Fibroblast of skin of left biceps (primary cell): ENCODE measurements at places on chromosomes 6 and 20.

GRCh38 chr20:38685853-38686473 is 38.3 kb upstream of the SLC32A1 start:
- no peak for DNase-seq

GRCh38 chr20:22581437-22582385 is 2.7 kb downstream of the FOXA2 start:
- no peak for DNase-seq

GRCh38 chr6:98920904-98921431 is 26.8 kb downstream of the FBXL4 start:
- DNase-seq = no peak

- DNase-seq = no peak
Measured at GRCh38 chr20:7610681-7611080, 329.6 kb downstream of the HAO1 start.

- no peak for DNase-seq
Measured at GRCh38 chr6:141443668-141444289, 688.9 kb upstream of the GJE1 start.

- no peak for DNase-seq
Measured at GRCh38 chr6:150711584-150712504, 112.2 kb downstream of the PLEKHG1 start.

DNA sequence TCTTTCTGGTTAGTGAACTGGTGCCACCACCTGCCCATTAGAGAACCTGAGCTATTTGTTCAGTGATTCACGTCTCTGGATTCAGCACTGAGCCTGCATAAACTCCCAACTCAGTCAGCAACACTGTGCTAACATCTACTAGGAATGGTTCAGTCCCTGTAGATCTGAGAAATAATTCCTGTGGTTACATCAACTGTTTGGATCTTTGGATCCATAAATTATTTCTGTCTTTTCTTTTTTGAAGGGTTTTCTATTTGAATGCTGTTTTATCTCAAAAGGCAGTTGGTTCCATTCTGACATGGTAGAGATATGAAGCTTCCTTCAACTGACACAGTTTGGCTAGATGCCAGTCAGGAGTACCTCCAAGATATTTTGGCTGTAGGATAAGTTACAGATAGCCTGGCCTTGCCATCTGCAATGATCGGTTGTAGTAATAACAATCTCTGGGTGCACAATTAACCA is 125.9 kb downstream of the TRMT11 start:
- peak; percentile 12 for DNase-seq

DNA sequence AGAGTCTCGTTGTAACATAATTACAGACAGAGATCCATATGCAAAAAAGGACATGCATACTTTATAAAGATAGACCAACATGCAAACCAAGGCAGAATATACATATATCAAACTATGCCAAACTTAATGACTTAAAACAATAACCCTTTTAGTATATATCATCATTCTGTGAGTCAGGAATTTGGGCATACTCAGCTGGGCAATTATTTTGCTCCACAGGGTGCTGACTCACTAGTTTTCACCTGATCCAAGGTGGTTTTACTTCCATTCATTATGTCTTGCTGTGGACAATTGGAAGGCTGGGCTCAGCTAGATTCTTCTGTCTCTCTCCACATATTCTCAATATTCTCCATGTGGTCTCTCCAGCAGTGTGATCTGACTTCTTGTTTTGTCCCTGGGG is 41.2 kb upstream of the RNF146 start:
- no peak for DNase-seq

DNA sequence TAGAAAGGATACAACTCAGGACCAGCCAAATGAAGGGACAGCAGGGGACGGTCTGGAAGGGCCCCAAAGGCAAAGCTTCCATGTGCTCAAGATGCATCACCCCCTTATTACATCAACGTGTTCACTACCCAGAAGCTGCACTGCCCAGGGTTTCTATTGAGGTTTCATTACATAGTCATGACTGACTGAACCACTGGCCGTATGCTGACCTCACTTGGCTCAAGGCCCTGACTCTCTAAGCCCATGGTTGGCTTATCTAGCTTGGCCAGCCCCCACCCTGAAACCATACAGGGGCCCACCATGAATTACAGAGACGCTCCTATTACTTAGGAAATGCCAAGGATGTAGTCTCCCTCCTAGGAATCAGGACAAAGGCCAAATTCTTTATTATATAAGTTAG is 179.4 kb downstream of the FOXC1 start:
- no peak for DNase-seq

DNA sequence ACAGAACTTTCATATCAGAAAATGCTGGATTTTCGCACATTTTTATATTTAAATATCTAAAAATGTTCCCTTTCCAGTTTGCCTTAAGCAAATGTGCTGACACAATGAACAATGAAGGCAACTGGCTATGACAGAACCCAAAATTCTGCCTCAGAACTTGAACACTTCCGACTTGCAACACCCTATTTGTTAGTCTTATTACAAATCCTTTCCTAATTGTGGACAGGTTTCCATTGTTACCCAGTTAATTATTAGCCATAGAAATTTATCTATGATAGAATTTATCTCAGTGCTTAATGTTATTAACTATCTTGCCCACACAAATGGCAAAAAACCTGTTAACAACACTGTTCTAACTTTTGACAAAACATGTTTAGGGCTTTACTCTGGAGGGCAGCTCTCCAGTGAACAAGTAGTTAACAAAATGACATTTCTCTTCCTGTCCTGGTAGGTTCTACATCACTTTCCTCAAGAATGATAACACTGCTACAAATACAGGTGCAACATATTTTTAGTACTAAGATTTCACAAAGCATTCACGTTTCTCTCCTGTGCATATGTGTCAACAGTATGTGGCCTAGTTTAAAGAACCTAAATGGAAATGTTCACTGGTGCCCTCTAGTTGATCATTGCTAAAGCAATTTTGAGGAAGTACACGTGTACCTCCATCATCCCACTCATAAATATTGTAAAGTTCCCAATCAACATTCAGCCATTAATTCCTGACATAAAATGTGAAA is 58.4 kb downstream of the HIVEP2 start:
- no peak for DNase-seq

DNA sequence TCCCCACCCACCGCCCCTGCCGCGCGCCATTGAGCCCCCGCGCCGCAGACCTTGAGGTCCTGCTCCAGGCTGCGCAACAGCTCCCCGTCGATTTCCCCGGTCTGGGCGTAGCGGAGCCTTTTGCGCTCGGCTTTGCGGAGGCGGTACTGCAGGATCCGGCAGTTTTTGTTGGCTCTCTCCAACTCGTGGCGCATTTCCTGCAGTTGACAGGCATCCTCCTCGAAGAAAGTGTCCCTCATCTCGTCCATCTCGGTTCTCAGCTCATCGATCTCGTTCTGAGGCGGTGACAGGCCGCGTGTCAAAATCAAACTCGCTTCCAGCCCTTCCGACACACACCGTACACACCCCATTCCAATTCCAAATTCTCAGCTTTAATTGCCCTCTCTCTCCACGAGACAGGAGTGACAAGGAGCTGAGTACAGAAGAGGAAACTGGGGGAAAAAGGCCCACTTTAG is 4.3 kb downstream of the MTCL3 start:
- DNase-seq = no peak

DNA sequence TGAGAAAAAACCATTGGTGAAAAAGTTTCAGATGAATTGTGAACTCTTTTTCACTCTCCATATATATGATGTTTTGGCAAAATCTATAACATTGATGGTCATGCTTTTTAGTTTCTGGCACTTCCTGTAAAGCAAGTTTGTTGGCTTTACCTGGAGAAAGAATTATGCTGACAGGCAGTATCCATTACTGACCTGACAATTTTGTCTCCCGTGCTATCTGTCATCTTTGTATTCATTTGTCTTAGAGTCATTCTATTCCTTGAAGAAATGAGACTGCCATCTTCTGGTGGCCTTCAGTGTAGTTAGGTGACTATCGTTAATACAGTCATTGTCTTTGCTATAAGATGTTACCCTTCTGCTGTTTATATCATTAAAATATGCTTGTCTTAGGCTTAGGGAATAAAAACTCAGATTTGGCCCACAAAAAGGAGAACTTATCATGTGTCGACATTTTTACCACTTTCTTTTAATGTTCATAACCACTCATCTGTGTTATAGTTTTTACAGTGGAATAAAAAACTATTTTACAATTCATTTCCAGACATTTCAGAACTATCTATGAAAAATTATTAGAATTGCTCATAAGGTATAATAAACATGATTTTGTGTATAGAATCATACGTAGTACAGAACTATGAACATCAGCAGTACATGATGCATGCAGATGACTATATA is 707.0 kb downstream of the EPM2A start:
- DNase-seq = no peak

DNA sequence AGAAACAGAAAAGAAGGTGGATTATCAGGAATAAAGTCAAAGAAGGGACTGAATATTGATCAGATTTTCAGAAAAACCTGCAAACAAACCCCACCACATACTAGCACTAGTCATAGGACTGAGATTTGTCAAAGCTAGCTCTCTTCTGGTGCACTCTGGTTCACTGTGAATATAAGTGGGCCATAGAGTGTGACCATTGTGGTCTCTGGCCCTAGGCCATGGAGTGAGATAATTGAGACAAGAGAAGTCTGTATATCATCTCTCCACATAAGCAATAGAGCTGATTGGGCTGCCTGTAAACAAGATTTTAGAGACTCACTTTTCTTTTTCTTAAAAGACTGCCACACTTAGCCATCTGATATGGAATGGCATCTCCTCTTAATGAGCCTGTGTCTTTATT is 247.2 kb downstream of the LAMA2 start:
- DNase-seq = no peak

DNA sequence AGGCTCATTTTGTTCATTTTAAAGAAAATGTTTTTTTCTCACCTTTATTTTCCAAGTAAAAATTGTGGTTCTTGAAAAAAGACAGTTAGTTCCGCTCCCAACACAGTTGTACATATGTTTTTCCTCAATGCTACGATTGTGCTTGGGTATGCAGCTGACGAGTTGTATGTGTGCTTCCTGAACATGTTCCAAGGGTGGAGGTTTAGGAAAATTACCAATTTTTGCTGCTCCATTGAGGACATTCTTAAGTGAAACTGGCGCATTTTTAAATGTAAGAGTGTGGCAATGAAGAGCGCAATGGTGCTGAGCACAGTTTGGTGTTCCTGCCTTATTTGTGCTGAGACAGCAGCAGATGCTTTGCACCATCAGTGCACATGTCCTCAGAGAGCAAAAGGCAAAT is 70.3 kb upstream of the CLDN20 start:
- no peak for DNase-seq

DNA sequence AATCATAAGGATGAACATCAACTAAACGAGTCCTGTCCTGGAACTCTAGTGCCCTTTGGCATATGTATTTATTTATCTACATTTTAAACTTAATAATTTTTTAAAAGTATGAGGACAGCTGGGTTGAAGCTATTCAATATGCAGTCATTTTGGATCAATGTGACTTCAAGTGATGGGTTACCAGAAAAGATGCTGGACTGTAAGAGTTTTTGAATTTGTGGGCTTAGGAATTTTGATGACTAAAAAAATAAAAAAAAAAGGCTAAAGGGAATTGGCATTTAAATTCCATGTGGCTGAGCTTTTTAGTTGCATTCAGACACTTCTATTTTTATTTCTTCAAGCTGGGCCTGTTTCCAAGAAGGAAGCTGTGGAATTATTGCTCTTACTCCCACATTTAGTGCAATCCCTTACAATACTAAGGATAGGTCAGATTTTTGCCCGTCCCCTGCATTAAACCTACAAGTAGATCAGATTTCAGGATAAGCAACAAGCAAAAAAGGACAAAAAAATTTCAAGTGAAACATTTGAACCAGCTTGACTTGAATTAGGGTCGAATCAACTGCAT is 704.2 kb upstream of the CITED2 start:
- DNase-seq = peak; percentile 99

- DNase-seq = no peak
Measured at GRCh38 chr20:45508068-45508886, 7.1 kb downstream of the SPINT3 start.

DNA sequence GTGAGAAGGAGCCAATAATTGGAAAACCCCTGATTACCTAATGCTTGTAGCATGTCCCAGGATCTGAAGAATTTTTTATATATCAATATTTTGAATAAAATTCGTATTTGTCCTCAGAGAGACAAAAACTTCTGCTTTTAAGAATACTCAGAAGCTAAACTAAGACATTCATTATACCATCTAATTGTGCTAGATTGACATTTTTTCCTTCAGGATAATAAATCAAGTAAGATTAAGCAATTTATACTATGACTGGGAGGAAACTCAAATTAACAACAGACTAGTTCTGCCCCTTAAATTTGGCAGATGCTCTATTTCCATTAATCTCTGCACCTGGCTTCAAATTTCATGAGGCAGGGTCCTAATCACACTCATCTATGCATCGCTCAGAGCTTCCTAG is 291.4 kb downstream of the PLCB1 start:
- DNase-seq = no peak

DNA sequence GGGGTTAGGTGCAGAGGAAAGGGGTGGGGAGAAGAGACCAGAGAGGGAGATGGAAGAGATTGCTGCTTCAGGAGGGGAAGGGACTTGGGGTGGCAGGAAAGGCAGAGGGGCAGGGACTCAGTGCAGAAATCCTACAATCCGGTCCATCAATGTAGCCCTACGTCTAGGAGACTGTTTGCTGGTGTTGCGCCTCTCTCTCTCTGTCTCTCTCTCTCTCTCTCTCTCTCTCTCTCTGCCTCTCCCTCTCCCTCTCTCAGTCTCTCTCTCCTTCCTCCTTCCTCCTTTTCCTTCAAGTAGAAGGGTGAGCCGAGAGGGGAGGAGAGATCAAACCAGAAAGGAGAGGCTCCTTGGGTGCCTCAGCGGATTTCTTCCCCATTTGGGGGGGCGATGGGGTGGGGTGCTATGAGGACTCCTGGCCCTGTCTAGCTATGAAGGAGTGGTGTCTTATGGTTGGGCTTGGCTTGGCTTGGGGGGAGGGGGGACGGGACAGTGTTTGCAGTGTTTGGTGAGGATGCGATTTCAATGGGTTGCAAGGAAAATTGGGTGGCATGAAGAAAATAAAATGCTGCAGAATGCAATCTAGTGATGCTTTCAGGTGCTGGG is 181.2 kb downstream of the TBXT start:
- no peak for DNase-seq
